Tongue (tissue), 3 donors: ENCODE measurements at places on chromosomes 3 and 15. TPM values are rescaled to one million over a fixed set of nuclear protein-coding genes. Genes with fewer than 3 reads are reported as not detected.

- DNase-seq: no peak
These were observed 3.7 kb downstream of the IFRD2 start for GRCh38 chr3:50288387-50289007.

DNA sequence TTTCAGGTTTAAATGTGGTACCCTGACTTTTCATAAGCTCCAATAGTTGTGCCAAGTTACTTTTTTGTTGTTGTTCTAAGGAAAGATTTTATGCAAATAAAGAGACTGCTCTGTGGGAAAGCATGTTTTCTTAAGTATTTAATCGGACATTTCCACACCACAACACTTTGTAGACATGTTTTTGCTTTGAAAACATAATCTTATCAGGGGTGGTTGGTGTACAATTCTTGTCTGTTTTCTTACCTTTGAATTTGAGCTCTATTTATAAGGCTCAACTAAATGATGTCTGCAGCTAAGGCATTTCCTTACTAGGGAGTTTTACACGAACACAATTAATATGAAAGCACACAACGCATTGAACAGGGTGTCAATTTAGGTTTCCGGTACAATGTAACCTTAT lies 81.5 kb upstream of the CDIN1 start:
- DNase-seq: no peak

Gene SLCO2A1
- 1.5 TPM for total RNA-seq

Gene MED12L
- 8.5 TPM for total RNA-seq

Gene CACNA2D3
- total RNA-seq: 2.5 TPM
